Bone marrow (tissue), 2 donors: ENCODE measurements at places on chromosomes 5 and 9.

DNA sequence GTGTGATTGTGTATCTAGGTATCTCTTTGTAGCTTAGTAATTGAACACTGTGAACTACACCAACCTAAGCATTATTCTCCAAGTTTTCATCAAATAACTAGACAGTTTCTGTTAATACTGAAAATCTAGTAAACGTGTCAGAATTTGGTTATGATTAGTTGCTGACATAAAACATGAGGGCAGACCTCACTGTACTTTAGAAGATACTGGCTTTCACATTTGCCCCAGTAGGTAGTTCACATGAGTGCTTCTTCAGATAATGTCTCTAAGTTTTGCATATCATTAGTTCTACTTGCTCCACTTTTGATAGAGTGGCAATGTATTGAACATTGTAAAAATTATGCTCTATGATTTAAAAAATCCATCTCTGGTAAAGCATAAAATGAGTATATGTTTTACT is 7.1 kb downstream of the CDKN2B start:
- no peak for DNase-seq

- no peak for DNase-seq
Observed at GRCh38 chr9:78149702-78150291, 86.1 kb upstream of the CEP78 start.

DNA sequence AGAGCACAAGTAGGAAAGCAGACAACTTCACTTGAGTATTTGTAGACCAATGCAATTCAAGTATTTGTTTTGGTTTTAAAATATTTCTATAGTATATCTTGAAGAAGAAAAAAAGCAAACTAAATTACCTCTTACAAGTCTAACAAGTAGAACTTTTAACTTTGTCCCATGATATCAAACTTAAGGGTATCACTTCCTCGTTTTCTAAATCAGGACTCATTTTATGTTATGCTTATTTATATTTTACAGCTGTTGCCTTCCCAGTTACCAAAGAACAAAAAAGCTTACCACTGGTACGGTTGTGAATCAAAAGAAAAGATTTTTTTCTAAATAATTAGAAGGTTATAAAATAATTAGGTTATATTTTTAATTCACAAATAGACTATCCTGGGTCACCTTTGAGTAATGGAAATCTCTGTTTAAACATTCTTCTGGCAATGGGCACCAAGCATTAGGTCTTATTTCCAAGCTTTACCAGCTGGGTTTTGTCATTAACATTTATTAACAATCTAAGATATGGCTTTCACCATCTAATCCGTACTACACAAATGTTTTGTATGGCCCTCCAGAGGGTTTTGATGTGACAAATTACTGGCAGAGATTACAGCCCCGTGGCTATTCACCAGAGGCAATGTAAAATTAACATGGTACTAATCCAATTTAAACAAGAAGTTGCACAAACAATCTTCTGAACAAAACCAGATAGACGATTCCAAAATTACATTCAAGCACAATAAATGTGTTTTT is 63.6 kb downstream of the CEP120 start:
- no peak for DNase-seq

DNA sequence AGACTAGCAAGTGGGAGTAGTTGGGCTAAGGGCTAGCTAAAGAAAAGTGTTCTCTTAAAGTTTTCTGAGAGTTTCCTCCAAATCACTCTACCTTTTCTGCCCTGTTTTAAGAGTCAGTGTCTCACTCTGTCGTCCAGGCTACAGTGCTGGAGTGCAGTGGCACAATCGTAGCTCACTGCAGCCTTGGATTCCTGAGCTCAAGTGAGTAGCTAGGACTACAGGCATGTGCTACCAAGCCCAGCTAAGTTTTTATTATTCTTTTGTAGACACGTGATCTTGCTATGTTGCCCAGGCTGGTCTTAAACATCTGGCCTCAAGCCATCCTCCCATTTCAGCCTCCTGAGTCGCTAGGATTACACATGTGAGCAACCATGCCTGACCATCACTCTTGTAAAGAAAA is 378.9 kb downstream of the CAAP1 start:
- DNase-seq, result no peak

DNA sequence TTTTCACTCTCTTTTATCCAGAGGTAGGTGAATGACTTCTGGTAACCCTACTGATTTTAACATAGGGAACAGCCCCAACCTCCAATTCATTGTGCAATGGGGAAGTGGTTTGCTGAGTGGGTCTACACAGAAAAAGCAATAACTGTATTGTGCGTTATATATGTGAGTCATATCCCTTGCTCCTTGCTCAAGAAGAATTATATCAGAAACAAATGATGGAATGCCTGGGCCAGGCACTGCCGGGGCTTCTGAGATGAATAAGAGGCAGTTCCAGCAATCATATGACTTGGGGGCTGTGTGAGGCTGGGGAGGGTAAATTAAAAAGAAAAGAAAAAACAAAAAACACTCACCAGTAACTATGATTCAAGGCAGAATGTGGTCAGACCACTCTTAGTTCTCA is 79.2 kb upstream of the ABCA1 start:
- DNase-seq, result peak; percentile 79

GRCh38 chr5:156354571-156354970 is 27.6 kb downstream of the SGCD start:
- no peak for DNase-seq

DNA sequence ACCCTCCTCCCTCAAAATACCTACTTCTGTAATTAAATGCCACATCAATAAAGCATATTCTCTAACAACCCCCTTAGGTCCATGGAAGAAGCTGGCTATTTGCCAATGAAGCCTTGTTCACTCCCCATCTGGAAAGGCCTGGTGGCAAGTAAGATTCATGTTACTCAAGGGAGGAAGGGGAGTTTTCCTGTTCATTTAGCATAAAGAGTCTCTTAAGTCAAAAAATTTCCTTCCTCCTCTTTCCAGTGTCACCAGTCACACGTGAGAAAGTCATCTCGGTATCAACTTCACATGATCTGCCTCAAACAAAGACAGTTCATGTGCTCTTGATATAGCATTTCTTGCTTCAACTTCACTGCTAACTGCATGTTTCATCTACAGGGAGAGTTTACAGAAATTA is 32.7 kb upstream of the RIC1 start:
- no peak for DNase-seq

- DNase-seq, result no peak
Observed at GRCh38 chr9:91660521-91660920, 236.9 kb upstream of the NFIL3 start.

- no peak for DNase-seq
Observed at GRCh38 chr5:134749415-134749814, 9.2 kb upstream of the DDX46 start.

DNA sequence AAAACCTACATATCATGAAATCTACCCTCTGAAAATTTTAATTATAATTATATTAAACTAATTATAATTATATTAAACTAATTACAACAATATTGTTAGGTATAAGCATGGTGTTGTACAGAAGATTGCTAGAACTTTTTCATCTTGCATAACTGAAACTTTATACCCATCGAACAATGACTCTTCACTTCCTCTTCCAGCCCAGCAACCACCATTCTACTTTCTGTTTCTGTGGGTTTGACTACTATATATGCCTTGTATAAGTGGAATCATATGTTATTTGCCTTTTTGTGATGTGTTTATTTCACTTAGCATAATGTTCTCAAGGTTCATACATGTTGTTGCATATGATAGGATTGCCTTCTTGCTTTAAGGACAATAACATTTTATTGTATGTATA is 274.2 kb upstream of the CCNH start:
- no peak for DNase-seq

GRCh38 chr5:43006424-43007202 is 33.5 kb downstream of the ANXA2R start:
- DNase-seq, result no peak

DNA sequence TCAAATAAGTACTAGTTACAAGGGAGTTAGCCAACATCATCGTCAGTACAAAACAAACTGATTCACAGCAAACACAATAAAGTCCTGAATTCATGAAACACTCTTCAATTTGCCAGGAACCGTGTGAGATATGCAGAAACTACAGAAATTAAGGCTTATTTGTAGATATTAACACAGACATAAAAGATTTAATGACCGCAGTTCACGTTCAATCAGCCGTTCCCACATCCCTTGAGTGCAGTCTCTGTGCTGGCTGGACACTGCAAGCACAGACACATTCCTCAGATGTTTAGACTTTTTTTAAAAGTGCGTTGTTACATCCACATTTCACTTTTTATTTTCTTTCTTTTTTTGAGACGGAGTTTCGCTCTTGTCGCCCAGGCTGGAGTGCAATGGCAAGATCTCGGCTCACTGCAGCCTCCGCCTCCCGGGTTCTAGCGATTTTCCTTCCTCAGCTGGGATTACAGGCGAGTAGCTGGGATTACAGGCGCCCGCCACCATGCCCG is 566 bp upstream of the CEP78 start:
- no peak for DNase-seq

DNA sequence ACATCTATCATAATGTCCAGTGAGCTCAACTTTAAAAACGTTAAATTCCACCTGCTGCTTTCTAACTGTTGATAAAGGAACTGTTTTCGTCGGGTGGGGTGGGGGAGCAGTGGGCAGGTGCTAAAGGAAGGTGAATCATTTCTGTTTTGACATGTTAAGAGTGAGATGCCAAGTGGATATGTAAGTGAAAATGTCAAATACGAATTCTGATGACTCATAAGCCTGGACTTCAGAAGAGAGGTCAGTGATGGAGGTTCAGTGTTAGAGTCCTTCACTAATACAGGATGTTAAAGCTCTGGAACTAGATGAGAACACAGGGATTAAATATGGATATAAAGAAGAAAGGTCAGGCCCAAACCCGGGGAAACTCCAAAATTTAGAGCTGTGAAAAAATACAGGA is 617.9 kb upstream of the CTNND2 start:
- no peak for DNase-seq

DNA sequence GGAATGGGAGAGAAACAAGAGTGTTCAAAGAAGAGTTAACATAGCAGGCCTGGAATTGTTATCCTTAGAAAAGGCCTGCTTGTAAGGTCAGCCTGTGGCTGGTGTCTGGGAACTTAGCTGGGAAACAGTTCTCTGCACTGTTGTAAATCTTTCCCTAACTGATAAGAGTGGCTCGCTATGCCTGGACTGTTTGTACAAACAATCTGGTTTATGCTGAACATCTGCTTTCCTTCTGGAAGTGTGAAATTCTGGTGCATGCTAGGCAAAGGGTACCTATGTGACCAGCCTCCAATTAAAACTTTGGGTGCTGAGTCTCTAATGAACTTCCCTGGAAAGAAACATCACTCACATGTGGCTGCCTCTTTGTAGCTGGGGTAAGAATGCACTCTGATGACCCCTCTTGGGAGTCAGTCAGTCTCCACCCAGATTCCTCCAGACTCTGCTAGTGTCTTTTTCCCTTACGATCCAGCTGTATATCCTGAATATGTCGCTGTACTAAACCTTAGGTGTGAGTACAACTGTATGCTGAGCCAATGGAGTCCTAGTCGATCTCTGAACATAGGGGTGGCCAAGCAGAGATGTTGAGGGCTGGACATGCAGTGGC is 16.5 kb downstream of the SPARC start:
- DNase-seq, result no peak

DNA sequence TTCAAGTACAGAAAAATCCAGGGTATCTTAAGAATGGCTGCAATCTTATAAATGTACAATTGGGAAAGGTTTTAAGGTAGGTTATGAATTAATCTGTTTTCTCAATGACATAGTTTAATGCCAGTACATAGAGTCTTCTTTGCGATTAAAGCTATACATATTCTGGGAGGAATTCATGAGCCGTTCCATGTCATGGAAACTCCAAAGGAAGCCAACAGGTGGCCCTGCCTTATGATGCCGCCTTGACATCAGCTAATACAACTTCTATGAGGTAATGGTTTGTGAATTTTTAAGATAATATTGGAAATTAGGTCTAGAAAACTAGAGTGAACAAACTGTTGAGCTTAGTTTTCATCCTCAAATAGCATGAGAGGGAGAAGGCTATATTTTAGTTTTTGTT is 713.4 kb downstream of the EFNA5 start:
- no peak for DNase-seq

DNA sequence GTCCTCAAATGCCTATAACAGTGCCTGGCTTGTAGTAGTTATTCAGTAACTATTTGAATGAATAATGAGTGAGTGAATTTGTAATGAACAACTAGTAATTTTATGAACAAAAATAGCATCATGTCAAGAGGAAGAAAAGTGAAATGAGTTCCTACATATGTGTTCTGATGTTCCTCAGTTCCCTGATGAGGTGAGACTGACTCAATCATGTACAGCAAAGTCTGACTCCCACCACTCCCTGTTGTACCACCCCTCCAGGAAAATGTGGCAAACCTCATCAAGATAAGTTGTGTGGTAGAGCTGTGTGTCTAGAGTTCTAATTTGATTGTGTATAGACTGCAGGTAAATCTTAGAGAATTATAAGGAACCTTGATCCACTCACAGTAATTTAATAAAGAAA is 201.6 kb downstream of the GOLPH3 start:
- DNase-seq, result no peak

GRCh38 chr5:94040591-94041148 is 299.3 kb upstream of the POU5F2 start:
- DNase-seq, result no peak

GRCh38 chr9:122261469-122261881 is 3.2 kb downstream of the RBM18 start:
- no peak for DNase-seq

DNA sequence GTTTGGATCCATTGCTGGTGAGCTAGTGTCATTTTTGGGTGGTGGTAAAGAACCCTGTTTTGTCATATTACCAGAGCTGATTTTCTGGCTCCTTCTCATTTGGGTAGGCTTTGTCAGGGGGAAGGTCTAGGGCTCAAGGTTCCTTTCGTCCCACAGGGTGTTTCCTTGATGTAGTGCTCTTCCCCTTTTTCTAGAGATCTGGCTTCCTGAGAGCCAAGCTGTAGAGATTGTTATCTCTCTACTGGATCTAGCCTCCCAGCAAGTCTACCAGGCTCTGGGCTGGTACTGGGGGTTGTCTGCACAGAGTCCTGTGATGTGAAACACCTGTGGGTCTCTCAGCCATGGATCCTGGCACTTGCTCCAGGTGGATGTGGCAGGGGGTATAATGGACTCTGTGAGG is 145.9 kb downstream of the HINT1 start:
- peak; percentile 83 for DNase-seq

DNA sequence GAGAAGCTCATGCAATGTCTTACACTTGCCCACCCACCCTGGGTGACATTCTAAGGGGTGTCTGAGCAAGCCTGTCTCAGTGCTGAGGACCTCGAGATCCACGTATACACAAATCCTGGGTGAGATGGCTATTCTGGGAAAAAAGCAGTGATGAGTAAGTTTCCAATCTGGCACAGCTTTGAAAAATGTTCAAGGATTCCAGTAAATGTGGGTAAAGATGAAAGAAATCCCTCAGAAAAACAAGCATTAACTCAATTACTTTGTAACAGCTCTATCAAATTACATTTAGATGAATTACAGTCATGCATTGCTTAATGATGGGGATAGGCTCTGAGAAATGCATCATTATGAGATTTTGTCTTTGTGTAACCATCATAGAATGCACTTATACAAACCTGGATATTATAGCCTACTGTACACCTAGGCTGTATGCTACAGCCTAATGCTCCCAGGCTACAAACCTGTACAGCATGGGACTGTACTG is 26.9 kb downstream of the GOLM1 start:
- DNase-seq, result no peak

- DNase-seq, result no peak
Observed at GRCh38 chr9:135586601-135587109, 25.1 kb downstream of the PAEP start.
